T-cell (primary cell): ENCODE measurements at places on chromosomes 16 and 17. TPM values are rescaled to one million over a fixed set of nuclear protein-coding genes. Genes with fewer than 3 reads are reported as not detected.

Gene HS3ST3A1
- 2.4 TPM for total RNA-seq

- DNase-seq, result no peak
Measured at GRCh38 chr16:4184038-4184702, 57.7 kb downstream of the SRL start.

GRCh38 chr17:8164815-8165131 is 2.0 kb upstream of the VAMP2 start:
- DNase-seq, result no peak

DNA sequence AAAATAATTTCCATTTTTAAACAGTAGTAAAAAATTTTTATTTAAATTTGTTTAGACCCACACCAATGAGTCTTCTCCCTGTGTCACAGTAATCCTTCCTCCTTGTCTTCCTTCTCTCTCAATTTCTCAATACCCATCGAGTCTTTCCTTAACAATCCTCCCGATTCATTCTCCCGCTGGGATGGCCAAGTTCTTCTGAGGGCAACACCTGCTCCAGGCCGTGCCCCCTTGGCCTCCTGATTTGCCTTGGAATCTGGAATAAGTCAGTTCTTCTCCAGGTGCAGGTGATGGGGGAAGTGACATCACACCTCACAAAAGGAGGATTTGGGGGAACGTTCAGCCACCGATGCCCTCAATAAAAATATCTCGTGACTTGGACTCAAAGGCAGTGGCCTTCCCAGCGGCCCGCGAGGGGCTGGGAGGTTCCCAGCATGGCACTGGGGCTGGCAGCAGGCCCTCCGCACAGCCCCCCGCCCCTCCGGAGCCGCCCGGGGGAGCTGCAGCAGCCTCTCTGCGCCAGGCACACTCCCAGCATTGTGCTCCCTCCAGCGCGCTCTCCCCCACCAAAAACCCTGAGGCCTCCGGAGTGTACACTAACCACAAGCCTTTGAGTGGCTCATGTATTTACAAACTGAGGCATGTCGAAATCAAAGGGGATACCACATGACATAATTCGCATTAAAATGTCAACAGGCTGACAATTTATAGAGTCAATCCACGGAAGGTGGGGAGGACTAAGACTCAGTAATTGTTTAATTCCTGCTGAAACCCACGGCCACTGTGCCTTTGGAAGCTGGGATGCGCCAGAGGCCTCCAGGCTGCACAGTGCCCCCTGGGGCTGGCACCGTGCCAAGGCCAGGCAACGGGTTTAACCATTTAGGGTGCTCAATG is 120.5 kb downstream of the ZFHX3 start:
- DNase-seq, result no peak

DNA sequence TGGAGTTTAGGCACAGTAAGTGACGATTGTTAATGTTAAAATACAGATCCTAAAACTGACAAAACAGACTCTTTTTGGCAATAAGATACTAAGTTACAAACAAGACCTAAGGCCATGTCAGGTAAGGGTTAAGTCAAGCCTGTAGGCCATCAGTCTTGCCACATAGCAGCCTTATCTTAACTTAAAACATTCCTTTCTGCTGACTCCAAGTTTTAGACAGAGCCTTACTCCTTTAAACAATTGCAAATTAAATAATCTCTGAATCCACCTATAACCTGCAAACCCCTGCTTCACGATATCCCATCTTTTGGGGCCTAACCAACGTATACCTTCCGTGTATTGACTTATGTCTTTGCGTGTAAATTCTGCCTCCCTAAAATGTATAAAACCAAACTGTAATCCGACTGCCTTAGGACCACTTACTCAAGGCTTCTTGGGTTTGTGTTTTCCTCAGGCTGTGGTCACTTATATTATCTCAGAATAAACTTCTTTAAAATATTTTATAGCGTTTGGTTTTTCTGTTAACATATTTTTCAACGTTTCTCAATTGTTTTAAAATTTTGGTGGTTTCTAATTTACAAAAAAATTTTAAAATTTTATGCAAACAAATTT is 64.4 kb downstream of the EFCAB5 start:
- DNase-seq, result no peak

DNA sequence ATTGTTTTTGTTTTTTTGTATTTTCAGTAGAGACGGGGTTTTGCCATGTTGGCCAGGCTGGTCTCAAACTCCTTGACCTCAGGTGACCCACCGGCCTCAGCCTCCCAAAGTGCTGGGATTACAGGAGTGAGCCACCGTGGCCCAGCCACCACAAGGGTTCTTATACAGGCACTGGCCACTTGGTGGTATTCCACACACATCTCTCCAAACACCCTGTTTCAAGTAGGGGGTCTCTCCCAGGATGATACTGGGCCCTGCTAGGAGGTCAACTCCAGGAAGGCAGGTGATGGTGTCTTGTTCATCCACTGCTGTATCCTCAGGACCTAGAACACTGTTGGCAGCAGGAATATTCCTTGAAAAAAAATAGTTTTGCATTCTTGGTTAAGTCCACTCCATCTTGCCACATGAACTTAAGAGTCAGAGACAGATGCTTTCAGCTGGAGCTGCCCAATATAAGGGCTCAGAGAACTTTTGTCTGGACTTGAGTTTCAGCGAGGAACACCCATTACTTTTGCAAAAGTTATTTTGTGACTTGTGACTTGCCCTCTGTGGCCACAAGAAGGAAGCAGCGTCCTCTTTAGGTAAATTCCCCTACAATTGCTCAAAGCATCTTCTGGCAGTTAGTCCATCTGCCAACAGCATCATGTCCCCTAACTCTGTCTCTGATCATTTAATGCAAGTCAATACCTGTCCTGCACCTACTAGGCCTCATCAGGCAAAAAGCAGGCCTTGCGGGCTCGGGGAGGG is 7.4 kb upstream of the EEF2K start:
- DNase-seq, result no peak
